ENCODE measurements at places on chromosomes 7 and 10.

DNA sequence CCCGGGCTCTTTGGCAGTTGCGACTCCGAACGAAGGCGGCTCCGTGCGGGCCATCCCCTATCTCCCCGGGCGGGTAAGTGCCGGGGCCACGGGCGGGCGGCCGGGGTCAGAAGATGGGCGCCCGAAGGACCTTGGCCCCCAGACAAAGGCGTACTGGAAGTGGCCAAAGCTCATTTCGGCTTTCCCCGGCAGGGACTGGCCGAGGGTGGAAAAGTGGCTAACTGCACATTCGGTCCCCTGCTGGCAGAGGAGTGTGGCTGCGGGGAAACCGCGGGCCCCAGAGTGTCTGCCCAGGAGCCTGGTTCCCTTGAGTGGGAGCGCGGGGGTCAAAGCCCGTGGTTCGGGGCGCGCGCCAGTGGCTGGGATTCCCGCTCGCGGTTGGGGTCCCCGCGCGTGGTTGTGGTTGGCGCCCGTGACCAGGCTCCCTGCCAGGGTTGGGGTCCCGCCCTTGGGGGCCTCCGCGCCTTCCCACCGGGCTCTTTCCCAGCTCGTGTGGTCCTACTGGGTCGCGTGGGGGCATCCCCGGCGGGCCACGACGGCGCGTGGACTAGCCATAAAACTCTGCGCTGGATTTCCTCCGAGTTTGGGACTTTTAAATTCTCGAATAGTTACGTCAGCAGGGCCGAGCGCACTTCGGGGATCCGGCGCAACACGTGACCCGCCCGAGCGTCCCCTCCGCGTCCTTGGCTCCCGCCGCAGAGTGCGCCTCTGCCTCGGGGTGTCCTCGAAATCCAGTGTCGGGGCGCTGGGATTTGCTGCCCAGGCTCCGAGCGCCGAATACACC, 124.4 kb downstream of the TACC2 start:
- DNase-seq, result no peak

GRCh38 chr7:143345428-143345900, 17.0 kb downstream of the FAM131B start:
- peak; percentile 42 for DNase-seq

DNA sequence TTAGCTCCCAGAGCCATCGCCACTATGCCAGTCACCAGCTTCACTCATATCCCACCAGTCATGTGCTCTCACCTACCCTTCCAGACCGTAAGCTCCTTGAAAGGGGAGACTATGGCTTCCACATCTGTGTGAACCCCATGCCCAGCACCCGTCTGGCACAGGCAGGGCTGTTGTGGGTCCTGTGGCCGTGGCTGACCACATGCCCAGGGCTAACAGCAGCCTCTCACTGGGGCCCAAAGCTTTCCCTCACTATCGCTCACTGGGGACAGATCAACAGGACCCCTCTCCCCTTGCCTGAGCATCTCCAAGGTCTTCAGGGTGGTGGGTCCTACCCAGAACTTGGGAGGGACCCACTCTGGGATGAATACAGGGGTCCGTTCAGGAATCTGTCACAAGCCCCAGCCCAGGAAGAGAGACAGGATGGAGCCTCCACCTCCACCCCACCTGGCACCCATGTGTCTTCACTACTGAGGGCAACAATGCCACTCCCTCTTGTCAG, 303.9 kb downstream of the GRID1 start:
- DNase-seq, result no peak

DNA sequence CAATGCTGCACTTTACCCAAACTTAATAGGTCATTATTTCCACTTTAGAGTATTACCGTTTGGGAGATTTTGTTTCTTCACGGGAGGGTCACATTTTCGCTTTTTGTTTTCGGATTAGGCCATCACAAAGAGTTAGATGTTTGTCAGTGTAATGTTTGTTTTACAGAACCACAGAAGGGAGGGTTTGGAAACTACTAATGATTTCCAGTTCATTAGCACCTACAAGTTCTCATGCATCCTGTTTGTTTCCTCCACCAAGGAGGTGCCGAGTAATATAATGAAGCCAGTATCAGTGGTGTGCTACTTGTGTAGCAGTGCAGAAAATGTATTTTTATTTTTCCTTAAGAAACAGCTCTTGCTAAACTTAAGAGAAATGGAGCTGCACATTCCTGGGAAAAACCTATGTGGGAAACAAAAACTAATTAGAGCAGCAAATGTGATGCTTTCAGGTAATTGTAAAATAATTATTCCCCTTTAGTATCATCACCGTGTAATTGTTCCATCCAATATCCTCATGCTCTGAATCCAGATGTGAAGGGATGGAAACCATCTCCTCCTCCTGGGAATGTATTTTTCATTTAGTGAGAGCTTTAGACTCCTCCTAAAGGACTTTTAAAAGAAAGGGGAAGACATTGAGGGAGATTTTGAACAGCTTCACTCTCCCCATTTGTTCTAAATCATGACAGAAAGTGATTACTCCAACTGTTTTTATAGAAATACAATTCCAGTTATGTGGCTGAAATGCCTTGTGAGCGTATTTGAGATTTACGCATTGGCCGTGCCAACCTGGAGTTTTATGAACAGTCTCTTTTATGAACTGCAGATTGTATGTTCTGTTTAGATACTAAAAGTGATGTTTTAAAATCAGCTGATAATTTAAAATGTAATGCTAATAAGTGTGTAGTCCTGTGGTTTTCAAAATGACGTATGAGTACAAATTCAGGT, 5.6 kb downstream of the CELF2 start:
- DNase-seq, result no peak

DNA sequence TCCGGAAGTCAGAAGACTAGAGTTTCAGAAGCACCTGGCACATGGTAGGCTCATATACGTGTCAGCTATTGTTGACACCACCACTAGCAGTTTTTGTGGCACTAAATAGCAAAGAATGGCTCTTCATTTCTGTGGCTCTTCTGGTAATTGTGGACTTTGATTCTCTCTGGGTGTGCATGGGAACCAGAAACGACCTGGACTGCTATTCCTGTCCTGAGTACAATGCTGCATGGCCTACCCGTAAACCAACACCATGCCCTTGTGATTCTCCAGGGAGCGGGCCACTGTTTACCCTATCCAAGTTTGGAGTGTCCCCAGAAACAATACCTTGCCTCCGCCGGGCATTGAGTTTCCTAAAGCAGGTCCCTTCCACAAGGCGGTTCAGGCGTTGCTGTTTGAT, 162.9 kb upstream of the AOAH start:
- no peak for DNase-seq
